ENCODE measurements at places on chromosomes 3 and 15. TPM values are rescaled to one million over a fixed set of nuclear protein-coding genes. Genes with fewer than 3 reads are reported as not detected.

CLDN18 gene
- total RNA-seq, result not detected

DHX36 gene
- total RNA-seq, result 74.2 TPM

ADCY5 gene
- total RNA-seq, result not detected

C3orf20 gene
- total RNA-seq, result 0.23 TPM

FGF12 gene
- total RNA-seq, result not detected

ROBO2 gene
- not detected for total RNA-seq

WDR76 gene
- total RNA-seq, result 69.9 TPM

GRCh38 chr3:152352554-152352953, 83.8 kb downstream of the MBNL1 start:
- DNase-seq, result no peak

GRCh38 chr3:54033761-54034160, 88.6 kb upstream of the CACNA2D3 start:
- no peak for DNase-seq

- no peak for DNase-seq
Measured at GRCh38 chr3:143429628-143430514, 310.3 kb downstream of the CHST2 start.

DNA sequence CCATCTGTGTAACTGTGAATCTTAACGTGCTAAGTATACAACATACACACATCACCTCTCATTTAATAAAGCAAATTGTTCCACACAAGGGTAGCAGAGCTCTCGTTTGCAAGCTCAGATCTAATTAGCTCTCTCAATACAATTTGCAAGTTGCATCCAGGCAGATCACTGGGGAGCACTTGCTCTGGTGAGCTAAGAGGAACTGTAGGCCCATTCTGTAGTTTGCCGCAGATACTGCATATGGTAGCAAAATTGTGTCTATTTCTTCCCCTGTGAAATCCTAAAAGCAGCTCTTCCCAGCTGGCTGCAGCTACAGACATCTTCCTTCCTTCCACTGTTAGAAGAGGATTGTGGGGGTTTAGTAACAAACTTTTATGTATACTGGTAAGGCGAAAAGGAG, 288.7 kb upstream of the ADAMTS9 start:
- DNase-seq, result no peak

DNA sequence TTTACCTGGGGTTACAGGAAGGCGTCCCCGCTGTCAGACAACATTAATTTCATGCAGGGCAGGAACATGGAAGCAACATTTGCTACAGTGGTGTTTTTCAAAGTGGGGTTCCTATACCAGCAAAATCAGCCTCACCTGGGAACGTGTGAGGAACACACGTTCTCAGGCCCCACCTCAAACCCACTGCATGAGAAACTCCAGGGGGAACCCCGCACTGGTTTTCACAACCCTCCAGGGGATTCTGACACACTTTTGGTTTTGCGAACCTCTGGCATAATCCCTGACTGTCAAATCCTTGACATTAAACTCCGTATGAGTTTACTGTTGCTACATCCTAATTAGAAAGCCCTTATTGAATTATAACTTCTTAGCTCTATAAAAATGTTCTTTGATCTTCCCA, 127.7 kb downstream of the LRRK1 start:
- DNase-seq, result no peak

GRCh38 chr3:166322391-166322790, 485.2 kb upstream of the BCHE start:
- DNase-seq, result no peak

- DNase-seq, result no peak
Measured at GRCh38 chr3:46649436-46649835, 37.1 kb downstream of the FAM240A start.

DNA sequence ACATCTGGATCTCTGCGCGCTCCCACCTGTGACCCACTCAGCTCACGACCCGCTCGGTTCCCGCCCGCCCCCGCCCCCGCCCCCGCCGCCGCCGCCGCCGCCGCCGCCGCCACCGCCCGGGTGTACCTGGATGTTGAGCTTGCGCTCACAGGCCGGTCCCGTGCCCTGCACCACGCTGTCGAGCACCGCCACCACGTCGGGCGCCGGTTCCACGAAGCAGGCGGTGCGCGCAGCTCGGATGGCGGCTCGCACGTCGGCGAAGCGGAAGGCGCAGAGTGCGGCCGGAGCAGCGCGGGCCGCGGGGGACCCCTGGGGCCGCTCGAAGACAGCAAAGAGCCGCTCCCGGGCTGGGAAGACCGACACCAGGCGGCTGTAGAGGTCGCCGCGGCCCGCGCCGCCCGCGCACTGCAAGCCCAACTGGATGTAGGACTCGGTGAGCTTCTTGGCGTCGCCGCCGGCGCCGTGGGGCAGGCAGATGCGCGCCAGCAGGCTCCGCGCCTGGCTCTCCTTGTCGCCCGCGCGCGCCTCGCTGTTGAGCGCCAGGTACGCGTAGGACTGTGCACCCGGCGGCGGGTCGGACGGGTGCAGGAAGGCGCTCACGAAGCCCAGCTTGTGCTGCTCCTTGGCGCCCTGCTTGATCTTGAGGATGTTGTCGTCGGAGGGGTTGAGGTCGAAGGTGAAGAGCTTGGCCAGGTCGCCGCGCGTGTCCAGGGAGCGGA, 1.1 kb downstream of the PLXND1 start:
- peak; percentile 52 for DNase-seq

DNA sequence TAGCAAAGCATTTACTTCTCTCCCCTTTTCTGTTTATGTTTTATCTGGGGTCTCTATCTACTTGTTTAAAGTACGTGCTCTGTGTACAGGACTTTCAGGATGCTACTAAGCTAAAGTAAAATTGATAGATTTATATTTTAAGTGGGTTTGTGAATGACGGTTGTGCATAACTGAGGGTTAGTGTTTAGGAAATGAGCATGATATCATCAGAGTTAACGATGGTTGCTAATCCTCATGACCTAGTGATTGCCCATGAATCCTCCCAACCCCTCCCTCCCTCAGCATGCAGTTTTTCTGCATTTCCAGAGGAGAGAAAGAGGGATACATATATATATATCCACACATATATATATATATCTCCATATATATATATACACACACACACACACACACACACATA, 957.2 kb downstream of the TUSC7 start:
- no peak for DNase-seq

GRCh38 chr3:52721730-52722008, 15.8 kb downstream of the SPCS1 start:
- DNase-seq, result no peak

- DNase-seq, result no peak
Measured at GRCh38 chr15:89768071-89768500, 8.0 kb upstream of the MESP2 start.

GRCh38 chr3:140540262-140540661, 137.6 kb upstream of the TRIM42 start:
- DNase-seq, result no peak

GRCh38 chr3:72520690-72521308, 327.4 kb downstream of the SHQ1 start:
- DNase-seq, result peak; percentile 83

- no peak for DNase-seq
Measured at GRCh38 chr3:59809016-59809415, 759.2 kb upstream of the CFAP20DC start.

DNA sequence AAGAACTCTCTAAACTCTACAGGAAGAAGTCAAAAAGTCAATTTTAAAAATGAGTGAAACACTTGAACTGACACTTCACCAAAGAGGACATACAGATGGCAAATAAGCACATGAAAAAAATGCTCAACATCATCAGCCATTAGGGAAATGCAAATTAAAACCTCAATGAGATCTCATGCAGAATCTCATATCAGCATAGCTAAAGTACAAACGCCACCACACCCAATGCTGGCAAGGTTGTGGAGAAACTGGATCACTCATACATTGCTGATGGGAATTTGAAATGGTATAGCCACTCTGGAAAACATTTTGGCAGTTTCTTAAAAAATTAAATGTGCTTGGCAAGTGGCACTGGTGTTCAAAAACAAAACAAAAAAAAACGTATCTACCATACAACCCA, 34.2 kb downstream of the MEGF11 start:
- DNase-seq, result no peak

DNA sequence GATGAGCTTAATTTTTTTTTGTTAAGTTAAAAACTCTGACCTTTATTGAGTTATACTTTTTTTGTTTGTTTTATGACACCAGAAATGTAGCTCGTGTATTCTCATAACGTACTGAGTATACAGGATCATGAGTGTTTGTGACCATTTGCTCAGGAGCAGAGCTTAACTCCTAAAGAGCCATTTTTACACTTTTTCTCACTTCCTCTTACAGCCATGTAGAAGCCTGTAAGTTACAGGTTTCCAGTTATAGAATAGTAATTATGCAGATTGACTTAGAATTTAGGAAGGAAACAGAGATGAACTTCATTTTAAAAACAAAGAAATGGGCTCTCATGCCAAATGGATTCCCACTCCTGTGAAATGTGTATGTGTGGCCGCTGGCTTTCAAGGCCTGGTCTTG, 151.7 kb downstream of the MCTP2 start:
- DNase-seq, result no peak

- DNase-seq, result no peak
Measured at GRCh38 chr3:106167728-106168127, 298.9 kb upstream of the CBLB start.

Data from activated CD8-positive, alpha-beta T cell treated with anti-CD3 and anti-CD28 coated beads for 36 hours (primary cell).